ENCODE measurements at places on chromosomes 3 and 15.

GRCh38 chr3:29642393-29643033 is 361.6 kb downstream of the RBMS3 start:
- no peak for DNase-seq

DNA sequence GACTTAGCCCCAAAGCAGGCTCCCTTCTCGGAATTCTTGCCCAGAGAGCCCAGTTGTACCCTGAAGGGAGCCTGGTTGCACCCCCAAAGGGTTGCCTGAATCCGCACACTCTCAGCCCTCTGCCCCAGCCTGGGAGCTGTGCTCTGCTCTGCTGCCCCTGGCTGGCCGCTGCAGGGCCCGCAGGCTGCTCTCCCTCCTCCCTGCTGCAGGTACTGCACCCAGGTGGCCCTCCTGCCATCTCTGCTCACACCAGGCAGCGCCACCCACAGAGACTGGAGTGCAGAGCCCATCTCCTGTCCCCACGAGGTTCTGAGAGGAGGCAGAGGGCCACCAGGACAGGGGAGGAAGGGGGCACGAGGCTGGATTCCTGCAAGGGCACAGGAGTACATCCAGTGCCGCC is 134.2 kb upstream of the NSMCE3 start:
- DNase-seq: no peak

DNA sequence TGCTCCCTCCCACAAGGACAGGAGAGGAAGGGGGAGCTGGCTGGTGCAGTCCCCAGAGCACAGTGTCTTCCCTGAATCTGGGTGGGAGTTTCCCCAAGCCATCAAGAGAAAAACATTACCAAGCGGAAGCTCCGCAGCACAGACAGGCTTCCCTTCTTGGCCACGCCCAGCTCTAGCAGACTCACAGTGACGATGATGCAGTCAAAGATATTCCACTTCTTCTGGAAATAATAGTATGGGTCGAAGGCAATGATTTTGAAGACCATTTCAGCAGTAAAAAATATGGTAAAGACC is 76.7 kb downstream of the SCN10A start:
- DNase-seq: no peak

DNA sequence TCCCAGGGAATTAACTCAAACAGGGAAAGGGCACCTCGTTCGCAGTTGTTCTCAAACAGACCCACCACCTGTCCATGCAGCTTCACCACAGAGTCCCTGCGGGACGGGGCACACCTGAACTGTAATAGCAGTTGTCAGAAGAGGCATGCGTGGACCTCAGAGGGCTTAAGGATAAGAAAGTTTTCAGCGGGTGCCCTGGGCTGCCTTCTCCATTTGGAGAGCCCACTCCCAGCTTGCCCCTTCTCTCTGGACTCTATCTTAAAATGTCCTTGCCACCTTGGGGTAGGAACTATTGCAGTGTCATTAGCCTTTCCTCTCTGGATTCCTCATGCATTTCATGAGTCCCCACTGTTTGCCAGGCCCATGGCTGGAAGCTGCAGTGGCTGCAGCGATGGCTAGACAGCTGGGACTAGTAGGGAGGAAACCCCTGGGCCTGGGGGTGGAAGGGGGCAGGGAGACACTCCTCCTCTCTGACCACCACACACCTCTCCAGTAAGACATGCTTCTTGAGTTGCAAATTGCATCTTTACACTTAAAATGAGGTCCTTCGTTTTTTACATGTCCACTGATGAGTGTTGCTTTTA is 33.5 kb downstream of the PDIA5 start:
- no peak for DNase-seq

- DNase-seq: no peak
These were observed 1.5 kb upstream of the SKIL start for GRCh38 chr3:170355738-170356595.

- no peak for DNase-seq
These were observed 3.0 kb upstream of the SPG11 start for GRCh38 chr15:44666210-44667038.

GRCh38 chr3:119893769-119894168 is 111.9 kb downstream of the NR1I2 start:
- DNase-seq: no peak

DNA sequence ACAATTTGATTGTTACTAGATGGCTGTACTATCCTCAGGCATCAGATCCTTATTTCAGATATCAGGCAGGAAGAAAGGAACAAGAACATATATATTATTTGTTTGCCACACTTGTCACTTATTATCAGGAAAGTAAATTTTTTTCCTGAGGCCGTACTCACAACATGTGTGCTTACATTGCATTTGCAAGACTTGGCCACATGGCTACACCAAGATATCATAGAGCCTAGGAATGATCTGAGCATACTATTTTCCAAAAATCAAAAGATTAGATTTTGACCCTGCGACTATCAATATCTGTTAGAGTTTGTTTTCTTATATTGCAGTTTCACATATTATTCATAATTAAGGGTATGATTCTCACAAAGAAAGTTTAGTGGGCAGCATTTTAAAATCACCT is 426.2 kb upstream of the BCHE start:
- no peak for DNase-seq

DNA sequence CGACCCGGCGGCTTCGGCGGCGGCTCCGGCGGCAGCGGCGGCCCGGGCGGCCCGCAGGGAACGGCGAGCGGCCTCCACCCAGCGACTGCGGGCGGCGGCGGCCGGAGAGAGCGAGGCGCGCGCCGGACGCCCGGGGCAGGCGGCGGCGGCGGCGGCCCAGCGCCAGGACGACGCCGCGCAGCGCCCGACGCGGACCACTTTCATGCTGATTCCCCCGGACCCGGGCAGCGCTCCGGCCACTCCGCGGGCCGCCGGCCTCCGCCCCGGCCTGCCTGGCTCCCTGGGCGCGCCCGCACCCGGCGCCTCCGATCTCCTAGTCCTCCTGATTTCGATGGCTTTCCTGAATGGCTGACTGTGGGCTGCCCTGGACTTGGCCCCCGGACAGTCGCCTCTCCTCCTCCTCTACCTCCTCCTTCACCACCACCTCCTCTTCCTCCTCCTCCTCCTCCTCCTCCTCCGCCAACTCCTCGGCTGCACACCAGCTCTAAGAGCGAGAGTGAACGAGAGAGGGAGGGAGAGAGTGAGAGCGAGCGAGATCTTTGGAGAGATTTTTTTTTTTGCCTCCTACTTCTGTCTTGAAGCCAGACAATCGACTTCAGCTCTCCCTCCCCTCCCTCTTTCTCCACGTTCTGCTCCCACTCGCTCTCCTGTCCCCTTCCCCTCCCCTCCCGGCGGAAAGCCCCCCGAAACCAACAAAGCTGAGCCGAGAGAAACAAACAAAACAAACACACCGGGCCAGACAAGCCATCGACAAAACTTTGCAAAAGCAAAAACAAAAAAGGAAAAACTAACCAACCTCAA is 844 bp downstream of the NR2F2 start:
- DNase-seq: no peak

DNA sequence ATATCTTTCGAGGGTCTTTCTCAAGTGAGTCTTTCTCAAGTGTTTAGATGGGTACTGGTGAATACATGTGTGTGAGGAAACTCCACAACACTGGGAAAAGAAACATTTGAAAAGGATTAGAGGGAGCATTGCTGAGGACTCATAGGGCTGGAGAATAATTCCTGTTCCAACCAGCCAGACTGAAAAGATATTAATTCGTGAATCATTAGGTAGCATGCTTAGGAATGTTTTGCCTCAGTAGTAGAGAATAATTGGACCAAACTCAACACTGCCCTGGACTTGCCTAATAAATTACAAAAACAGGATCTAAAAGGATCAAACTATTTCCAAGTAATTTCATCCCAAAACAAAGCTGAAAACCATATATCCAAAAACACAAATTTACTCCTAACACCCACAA is 17.3 kb downstream of the PP2D1 start:
- no peak for DNase-seq

GRCh38 chr3:7728566-7729519 is 772.8 kb upstream of the LMCD1 start:
- DNase-seq: no peak

DNA sequence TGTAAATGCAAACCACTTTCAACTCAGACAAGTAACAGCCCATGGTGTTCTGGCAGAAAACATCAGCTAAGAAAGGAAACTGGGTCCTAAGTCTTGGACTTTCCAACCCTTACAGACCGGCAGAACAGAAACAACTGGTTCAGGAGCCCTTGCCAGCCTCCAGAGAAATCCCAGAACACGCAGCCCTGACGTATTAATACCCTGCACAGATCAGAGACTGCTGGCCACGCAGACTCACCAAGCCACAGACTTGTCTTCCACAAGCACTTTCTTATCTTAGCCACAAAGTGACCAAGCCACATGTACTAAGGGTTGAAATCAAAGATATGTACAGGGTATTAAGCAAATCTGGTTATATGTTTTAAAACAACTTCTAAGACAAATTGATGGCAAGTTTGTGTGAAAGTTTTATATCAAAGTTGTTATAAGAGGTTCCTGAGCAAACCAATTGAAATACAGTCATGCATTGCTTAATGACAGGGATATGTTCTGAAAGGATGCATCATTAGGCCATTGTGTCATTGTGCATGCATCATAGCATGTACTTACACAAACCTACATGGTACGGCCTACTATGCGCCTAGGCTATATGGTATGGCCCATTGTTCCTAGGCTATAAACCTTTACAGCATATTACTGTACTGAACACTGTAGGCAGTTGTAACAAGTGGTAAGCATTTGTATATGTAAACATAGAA is 36.8 kb downstream of the BTD start:
- no peak for DNase-seq

Measured in HL-60 (cell line).